Motor neuron (in vitro differentiated cells): ENCODE measurements at places on chromosomes 16 and 17. TPM values are rescaled to one million over a fixed set of nuclear protein-coding genes. Genes with fewer than 3 reads are reported as not detected.

AIPL1 gene
- 0.05 and 0.08 TPM in 2 replicates for total RNA-seq

MARVELD3 gene
- total RNA-seq, result 0.86 and 1.1 TPM in 2 replicates

SDR42E1 gene
- 0.05 and 0.13 TPM in 2 replicates for total RNA-seq

CDR2L gene
- total RNA-seq, result 7.8 and 18.0 TPM in 2 replicates

CFAP97D1 gene
- total RNA-seq, result 0.05 TPM in 1 of 2 replicates, not detected in the other

AFMID gene
- total RNA-seq, result 15.3 and 17.6 TPM in 2 replicates

OR1F1 gene
- not detected in 2 replicates for total RNA-seq

VWA3A gene
- 0.71 and 1.0 TPM in 2 replicates for total RNA-seq

EME1 gene
- 6.2 and 6.3 TPM in 2 replicates for total RNA-seq

MT1A gene
- total RNA-seq, result 3.0 TPM in 2 replicates

ERCC4 gene
- total RNA-seq, result 6.5 and 7.9 TPM in 2 replicates

EDC4 gene
- 42.6 and 56.5 TPM in 2 replicates for total RNA-seq

SAMD14 gene
- total RNA-seq, result 19.1 and 19.4 TPM in 2 replicates

TSNAXIP1 gene
- 13.0 and 18.0 TPM in 2 replicates for total RNA-seq

LRRC37A2 gene
- 14.0 and 15.5 TPM in 2 replicates for total RNA-seq
